Smooth muscle cell of the brain vasculature (primary cell): ENCODE measurements at places on chromosomes 6 and 20.

DNA sequence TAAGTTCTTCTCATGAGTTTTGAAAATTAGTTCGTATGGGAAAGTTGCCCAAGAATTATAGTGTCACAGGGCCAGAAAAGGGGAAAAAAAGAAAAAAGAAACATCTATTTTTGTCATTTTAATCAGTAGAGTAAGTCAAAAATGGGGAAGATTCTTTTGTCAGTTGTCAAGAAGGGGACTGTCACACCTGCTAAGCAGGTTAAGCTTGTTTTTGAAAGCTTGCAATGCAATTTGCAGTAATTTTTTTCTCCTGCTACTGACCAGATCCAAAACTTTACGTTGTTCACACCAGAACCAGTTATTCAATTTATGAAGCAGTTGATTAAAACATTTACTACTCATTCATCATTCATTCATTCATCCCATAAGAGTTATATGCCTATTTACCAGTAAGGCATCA, 171.4 kb downstream of the SOX4 start:
- no peak for DNase-seq

DNA sequence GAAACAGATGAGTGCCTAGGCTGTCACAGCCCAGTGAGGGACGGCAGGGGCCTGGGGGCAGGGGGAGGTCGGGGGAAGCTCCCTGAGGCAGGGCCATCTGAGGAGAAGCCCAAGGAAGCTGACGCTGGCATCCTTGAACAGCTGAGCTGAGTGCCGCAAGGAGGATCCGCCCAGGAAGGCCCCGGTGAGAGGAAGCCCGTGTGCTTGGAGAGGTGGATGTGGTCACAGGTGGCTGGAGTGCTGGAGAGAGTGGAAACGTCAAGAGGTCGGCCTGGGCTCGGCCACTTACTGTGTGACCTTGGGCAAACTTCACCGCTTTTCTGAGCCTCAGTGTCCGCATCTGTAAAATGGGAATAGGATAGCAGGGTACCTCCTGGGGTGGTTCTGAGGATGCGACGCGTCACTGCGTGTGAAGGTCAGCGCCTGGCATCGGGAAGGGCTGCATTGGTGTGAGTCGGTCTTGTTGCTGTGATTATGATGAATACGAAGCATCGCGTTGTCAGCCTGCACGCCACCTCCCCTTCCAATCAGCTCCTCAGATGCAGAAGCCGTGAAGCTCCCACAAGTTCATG, 116.1 kb upstream of the PTPN1 start:
- no peak for DNase-seq

DNA sequence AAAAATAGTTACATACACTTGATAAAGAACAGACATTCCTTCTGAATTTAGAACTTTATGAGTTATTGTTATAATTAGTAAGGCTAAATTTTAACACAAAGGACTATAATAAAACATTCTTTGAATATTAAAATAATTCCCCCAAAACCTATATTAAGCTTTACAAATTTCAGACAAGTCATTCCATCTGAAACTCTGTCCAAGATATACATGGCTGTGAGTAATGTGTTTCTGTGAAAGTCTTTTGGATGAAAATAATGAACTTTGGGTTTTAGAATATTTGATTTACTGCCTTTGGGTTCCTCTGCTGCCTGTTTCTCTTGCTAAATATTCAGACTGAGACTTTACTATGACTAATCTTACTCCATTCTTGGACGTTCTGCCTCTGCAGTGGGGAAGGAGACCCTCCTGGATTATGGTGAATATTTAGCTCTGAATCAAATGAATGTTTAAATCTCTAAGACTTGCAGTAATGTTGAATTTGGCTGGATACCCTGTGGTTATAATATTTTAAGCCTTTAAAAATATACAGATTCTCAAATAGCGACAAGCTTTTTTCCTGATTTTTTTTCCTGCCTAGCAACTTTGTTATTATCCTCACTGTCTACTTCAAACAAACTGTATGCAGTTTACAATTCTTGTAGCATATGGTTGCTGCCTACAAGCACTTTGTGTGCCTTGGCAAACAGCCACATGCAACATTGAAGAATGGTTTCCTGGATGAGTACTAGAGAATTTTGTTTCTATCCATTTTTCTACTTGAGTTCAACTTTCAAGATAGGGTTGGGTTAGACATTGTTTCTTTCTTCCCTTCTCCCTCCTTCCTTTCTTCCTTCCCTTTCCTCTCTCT, 51.4 kb downstream of the TXLNB start:
- peak; percentile 80 for DNase-seq

DNA sequence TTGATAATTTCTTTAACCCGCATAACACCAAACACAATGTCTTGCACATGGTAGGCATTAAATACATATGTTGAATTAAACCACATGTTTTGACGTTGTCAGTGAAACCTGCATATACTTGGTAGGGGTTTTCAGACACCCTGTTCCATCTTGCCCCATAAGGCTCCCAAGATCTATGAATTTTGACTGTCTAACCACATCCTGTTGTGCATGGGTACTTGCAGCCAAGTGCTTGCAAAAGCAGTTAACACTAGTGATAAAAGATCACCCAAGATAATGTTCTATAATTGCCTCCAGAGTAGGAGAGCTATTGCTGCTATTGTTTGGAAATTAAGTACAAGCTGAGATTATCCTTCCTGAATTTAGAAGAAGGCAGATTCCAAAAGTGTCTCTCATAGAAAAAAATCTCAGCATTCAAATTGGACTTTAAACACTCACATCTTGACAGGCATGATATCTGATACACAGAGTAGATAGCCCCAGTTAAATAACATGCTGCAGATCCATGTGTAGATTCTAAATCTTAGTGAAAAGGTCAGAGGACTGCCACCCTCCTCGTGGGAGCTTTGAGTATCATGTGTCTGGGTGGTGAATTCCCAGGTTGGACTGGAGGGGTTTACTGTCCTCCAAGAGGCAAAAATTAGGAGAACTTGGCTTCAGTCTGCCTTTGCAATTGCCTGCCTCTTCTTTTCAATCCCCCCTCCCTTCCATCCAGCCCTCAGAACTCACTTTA, 25.8 kb upstream of the CCN6 start:
- DNase-seq, result no peak

DNA sequence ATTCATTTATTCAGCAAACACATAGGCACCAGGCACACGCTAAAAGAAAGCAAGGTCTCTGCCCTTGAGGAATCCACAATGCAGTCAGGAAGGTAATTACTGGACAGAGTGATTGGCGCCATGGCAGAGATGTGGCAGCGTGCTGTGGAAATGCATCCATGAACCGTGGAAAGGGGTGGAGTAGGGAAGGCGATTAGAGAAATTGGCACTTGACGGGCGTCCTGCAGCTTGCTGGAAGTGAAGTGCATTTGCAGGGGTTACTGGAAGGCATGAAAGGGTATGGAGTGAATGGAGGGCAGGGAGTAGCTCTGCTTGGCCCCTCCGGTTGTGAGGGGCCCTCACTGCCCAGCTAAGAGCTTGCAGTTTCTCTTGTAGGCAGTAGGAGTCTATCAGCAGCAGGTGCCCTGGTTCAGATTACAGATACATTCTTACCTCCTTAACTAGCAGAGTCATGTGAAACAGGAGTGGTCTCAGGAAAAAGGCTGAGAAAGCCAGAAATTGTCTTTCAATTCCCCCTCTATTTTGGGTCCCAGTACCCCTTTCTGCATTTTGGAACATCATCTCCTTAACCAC, 122.5 kb upstream of the TIAM2 start:
- no peak for DNase-seq

GRCh38 chr20:43939762-43940121, 25.1 kb downstream of the TOX2 start:
- DNase-seq, result no peak

DNA sequence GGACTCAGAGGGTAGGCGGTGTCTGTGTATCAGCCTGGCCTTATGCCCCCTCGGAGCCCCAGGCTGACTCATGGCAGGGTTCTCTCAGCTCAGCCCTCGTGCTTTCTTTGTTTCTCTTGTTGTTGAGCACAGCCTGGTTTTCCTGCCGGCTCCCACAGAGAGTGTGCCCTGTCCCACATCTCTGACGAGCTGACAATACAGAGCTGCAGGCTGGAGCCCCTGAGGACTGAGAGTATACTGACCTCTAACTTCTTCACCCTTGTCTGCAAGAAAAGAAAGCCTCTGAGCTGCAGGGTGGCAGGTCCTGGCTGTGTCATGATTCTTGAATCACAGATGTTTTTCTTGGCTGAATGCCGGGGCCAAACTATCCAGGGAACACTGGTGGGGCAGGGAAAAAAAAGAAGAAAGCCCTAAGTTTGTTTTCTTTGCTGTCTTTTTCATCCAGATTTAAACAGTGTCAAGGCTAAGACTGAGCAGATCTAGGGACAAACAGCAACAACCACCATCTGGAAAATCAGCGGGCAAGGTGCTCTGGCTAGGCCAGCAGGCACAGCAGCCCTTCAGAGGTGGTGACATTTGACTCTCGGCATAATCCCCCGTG, 63.3 kb upstream of the ZNF133 start:
- DNase-seq, result peak; percentile 91

GRCh38 chr6:21091411-21091810, 502.1 kb upstream of the SOX4 start:
- no peak for DNase-seq
